ENCODE measurements at places on chromosomes 11 and 22. TPM values are rescaled to one million over a fixed set of nuclear protein-coding genes. Genes with fewer than 3 reads are reported as not detected.

- no peak for DNase-seq
Observed at GRCh38 chr11:14149683-14150082, 187.2 kb downstream of the SPON1 start.

DNA sequence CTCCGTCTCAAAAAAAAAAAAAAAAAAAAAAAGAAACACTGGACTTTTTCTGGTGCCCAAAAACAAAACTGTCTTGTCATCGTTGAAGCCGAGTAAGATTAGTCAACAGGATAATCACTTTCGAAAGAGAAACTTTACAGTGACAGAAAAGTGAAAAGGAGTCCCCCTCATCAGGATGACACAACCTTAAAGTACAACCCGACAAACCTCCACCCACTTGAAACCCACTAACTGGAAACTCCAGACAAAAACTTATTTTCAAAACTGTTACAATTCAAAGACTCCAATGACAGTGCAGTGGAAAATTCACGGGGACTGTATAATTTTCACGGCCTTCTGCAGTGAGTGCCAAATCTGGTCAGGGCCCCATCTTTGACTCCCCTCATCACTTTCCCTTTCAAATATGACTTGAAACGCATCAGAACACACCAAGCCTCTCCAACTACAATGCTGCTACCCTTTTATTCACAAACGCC, 1.3 kb downstream of the DENND5A start:
- no peak for DNase-seq

GRCh38 chr11:93051186-93051585, 81.7 kb downstream of the MTNR1B start:
- no peak for DNase-seq

DNA sequence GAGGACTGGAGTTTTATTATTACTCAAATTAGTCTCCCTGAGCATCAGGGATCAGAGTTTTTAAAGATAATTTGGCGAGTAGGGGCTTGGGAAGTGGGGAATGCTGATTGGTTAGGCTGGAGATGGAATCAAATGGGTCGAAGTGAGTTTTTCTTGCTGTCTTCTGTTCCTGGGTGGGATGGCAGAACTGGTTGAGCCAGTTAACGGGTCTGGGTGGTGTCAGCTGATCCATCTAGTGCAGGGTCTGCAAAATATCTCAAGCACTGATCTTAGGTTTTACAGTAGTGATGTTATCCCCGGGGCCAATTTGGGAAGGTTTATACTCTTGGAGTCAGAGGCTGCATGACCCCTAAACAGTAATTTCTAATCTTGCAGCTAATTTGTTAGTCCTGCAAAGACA, 1.1 kb downstream of the OR5A2 start:
- DNase-seq, result no peak

FGF19 gene
- not detected for polyA plus RNA-seq

PNPLA5 gene
- not detected for polyA plus RNA-seq
